GM23248 (cell line): ENCODE measurements at places on chromosomes 3 and 15. TPM values are rescaled to one million over a fixed set of nuclear protein-coding genes. Genes with fewer than 3 reads are reported as not detected.

The GOLGA8J gene
- polyA plus RNA-seq = not detected in 2 replicates

DNA sequence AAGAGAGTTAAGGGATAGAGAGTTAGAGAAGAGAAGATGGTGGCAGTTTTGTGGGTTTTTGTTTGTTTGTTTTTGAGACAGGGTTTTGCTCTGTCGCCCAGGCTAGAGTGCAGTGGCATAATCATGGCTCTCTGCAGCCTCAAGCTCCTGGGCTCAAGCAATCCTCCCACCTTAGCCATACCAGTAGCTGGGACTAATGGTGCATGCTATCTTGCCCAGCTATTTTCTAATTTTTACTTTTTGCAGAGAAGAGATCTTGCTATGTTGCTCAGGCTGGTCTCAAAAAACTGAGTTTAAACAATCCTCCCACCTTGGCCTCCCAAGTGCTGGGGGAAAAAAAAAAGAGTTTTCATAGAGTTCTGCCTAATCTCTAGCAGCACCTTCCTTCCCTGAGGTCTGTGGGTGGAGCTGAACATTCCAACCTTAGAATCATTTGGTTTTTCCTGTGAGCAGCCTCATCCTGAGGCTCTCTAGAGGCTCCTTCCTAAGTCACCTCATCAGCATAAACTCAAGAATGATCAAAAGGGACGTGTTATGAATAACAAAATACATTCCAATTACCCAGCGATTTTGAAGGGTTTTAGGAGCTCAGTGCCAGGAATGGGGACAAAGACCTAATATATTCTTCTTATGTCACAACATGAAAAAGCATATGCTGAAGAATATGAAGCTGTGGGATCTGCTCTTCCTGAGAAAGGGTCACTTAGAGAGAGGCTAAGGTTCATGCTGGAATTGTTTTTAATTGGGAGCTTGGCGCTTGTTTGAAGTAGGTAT lies 180.6 kb downstream of the LSAMP start:
- DNase-seq = peak; percentile 44

The TOMM70 gene
- polyA plus RNA-seq = 18.8 and 21.5 TPM in 2 replicates

The TEX55 gene
- polyA plus RNA-seq = not detected in 2 replicates

DNA sequence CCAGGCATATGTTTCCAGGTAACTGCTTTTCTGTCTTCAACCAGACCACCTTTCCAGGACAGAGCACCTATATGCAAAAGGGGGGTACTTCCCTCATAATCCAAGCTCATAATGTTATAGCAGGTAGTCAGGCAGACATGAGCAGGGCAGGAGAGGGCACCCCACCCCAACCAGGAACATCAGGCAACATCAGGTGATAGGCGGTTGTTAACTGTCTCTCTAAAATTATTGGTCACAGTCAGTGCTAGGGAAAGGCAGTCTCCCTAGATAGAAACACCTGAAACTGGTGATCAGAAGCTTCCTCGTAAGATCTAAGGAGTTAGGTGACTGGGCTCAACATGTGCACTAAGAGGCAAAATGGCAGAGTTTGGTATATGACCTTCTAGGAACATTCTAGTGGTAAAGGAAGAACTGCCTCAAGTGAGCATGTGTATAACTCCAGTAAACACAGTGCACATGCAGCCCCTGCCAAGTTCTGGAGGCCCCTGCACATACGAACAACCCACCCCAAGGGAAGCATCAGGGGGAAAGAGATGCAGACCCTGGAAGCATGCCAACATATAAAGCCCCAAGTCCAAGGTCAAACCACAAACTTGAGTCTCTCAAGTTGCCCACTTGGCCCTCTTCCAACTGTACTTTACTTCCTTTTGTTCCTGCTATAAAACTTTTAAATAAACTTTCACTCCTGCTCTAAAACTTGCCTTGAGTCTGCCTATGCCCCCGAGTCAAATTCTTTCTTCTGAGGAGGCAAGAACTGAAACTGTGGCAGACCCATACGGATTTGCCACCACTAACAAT lies 270.9 kb downstream of the ULK4 start:
- DNase-seq = no peak
